ENCODE measurements at places on chromosomes 1 and 21.

DNA sequence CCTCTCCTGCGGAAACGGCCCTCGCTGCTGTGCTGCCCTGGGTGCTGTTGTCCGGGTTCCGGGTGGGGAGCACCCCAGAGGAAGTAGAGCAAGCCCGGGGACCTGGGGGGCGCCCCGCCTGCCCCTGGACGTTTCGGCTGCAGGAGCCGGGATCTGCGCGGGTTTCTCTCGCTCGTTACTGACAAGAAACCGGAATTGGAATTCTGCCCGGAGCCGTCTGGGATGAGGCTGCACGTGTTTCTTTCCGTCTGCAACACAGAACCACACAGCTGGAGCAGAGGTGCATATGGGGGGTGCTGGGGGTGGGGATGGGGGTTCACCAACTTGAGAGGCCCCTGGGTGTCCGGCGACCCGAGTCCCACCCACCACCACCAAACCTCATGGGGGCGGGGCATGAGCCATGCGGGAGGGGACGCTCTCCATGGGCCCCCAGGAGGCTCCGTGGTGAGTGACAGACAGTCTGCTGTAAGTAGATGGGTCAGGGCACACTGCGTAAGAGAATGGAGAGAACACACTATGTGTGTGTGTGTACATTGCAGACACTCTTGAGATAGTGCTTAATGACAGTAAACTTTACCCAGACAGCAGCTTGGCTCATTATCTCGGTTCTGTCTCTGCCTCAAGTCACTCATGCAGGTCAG, 261.4 kb upstream of the C1orf174 start:
- DNase-seq, result no peak

DNA sequence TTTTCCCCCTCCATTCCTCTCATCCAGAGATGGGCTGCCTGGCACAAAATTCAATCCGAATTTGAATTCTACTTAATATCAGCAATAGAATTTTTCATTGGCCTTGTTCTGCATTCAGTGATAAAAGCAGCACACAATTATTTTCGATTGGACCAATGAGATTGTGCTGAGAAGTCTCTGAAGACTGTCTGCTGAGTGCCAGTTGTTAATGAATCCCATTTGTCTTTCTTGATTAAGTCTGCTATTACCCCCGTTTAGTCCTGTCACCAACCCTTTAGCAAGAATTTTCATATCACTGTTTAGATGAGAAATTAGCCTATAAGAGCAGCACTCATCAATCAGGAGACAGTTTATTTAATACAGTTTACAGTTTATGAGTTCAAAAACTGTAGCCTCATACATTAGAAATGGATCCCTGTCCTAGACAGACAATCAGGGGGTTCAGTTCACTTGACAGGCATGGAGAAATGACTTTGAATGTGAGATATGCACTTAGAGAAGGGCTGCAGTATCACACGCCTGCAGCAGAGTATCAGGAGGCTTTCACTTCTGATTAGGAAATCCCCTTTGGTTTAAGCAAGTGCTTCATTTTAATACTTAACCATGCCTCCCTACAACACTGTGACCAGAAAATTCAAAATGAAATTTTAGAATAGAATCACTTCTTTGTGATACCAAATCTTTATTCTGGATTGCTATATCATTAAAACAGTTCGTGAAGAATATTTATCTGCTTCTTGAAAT, 304.7 kb upstream of the PTBP2 start:
- DNase-seq, result no peak

DNA sequence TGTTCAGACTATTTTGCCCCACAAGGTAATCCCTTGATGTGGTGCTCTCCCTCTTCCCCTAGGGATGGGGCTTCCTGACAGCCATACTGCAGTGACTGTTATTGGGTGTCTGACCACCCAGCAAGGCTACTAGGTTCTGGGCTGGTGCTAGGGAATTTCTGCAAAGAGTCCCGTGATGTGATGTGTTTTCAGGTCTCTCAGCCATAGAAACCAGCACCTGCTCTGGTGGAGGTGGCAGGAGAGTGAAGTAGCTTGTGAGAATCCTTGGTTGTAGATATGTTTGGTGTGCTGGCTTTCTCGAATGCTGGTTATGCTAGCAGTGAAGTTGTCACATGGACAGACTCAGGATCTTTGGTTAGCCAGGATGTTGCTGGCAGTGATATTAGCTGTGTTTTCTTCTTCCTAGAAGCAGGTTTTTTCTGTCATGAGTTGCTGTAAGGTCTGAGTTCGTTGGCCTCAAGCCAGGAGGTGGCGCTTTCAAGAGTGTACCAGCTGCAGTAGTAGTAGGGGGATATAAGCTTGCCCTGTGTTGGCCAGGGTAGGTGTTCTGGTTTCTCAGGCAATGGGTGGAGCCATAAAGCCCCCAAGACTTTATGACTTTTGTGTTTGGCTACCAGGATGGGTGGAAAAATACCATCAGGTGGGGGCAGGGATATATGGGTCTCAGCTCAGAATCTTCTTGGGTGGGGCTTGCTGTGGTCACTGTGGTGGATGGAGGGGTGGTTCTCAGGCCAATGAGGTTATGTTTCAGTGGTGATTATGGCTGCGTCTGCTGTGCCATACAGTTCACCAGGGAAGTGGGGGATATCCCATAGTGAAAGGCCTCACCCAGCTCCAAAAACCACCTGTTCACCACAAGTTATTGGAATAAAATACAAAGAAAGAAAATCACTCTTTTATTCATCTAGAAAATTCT, 1112.3 kb downstream of the KCNT2 start:
- no peak for DNase-seq

GRCh38 chr1:14697353-14697752, 98.9 kb downstream of the KAZN start:
- DNase-seq, result peak; percentile 20

DNA sequence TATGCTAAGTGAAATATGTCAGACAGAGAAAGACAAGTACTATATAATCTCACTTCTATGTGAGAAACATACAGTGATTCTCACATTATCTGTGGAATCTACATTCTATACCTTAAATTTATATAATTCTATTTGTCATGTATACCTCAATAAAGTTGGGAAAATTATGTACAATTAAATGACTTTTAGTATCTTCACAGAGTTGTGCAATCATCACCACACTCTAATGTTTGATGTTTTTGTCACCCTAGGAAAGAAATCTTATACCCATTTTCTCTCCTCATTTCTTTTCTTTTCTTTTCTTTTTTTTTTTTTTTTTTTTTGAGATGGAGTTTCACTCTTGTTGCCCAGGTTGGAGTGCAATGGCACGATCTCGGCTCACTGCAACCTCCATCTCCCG, 37.0 kb upstream of the TINAGL1 start:
- DNase-seq, result no peak

DNA sequence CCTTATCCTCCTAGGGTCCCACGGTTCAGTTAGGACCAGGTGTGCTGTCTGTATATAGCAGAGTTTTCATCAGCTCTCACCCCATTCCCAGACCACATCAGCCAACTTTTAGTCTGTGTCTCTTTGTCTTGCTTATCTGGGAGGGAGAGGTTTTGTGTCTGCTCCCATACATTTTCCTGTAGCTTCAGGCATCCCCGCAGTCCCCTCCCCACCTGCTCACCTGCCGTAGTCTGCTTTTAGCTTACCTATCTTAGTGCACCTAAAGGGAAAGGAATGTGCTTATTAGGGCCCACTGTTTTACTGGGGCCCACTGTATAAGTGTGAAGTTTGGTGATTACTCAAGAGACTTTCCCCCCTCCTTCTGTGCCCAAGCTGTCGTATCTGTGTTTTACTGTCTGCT, 225.1 kb downstream of the PLA2G4A start:
- no peak for DNase-seq

Data from nephron progenitor cell (in vitro differentiated cells).